ENCODE measurements at places on chromosomes 13 and 19.

DNA sequence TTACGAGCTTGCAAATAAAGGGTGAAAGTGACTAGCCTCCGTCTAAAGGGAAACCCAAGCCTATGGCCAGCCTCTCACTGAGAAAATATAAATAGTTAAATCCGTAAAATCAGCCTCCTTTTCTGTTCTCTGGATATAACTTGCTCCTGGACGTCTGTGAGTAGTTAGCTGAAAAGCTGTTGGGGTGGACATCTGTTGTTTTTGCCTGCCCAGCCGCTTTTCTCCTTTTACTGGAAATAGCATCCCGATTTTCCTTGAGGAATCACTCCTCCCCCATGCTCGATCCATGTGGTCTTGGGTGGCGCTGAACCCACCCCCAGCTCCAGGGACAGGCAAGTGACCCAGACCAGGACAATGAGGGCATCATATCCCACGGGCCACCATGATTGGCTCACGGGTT lies 291.5 kb upstream of the ZNF507 start:
- no peak for DNase-seq

GRCh38 chr19:7074705-7075282 lies 5.3 kb downstream of the ZNF557 start:
- DNase-seq: no peak

GRCh38 chr13:106139377-106139776 lies 396.1 kb downstream of the EFNB2 start:
- no peak for DNase-seq

DNA sequence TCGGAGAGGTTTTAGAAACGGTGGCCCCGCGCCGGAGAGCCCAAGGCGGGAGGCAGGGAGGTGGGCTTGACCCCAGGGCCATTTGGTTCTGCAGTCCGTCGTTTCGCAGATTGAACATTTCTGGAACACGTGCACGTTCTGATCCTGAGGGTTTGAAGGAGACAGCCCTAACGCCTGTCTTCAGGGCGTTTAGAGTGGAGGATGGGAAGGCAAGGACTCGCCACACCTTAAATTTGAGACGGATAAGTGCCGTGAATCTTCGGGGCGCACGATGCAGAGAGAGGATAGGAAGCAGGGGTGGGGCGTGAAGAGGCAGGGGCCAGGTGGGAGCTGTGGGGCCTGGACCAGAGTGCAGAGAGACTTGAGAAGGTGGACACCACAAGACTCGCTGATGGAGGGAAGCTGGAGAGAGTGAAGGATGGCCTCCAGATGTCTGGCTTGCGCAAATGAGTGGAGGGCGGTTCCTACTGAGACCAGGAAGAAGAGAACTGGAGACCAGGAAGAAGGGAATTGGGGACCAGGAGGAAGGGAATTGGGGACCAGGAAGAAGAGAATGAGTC lies 804 bp upstream of the MIER2 start:
- no peak for DNase-seq

DNA sequence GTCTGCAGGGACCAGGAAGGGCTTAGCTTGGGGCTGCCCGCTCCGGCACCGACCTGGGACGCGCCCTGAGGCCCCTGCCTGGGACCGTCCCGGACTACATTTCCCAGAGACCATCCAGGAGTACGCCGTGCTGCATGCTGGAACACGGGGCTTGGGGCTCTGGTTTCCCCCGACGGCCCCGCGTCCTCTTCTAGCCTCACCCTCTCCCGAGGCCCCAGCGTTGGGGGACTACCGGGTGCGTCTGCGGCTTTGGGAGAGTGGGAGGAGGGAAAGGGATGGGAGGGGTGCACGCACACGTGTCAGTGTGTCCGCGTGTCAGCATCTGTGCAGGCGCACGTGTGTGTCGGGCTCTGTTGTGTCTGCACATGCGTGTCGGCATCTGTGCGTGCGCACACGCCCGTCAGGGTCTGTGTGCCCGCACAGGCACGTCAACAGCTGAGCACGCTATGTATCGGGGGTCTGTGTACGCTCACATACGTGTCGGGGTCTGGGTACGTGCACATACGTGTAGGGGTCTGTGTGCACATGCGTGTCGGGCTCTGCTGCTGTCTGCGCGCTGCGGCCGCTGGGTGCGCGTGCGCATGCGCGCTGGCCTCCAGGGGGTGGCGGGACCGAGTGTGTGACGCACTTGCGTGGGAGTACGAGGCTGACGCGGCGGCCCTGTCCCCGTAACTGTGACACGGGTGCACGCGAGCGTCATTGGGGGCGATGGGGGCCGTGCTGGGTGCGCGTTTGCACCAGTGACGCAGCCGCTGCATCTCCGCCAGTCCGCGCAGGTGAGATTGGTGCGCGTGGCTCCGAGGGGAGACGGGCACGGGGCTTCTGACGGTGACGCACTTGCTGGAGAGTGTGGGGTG lies at the start of gene ZNF331:
TSS of gene ZNF331 (plus strand) at position 625 of the 857 bp plus-strand sequence. CDS start 31,232 bp downstream, outside the sequence.
- peak; percentile 79 for DNase-seq

DNA sequence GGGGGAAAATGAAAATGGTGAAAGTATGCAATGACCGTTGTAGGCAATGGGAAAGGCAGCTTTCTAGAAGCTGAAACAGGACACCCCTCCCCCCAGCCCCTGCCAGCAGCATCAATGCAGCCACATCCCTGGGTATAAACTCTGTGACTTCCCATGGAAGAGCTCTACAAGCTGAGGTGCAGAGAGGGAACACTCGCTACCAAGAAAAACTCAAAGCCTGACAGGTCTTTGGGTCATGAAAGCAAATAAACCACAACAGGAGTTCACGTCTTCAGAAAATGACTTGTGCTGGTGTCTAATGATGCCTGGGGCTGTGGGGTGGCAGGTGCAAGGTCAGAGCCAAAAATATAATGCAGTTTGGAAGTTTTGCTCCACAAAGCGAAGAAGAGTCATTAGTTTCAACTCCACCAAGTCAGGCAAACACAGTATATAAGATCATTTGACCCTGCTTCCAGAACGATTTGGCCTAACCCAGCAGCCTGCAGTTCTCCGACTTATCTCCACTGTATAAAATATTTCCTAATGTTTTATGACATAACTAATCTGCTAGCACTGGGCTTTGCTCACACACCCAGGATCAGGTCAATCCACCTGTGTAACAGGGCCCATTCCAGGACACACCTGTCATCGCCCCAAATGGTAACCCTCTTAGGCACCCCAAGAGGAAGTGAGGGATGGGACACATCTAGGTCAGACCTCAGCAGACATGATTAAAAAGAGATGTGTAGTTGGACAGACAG lies 102.1 kb downstream of the IRS2 start:
- DNase-seq: no peak

DNA sequence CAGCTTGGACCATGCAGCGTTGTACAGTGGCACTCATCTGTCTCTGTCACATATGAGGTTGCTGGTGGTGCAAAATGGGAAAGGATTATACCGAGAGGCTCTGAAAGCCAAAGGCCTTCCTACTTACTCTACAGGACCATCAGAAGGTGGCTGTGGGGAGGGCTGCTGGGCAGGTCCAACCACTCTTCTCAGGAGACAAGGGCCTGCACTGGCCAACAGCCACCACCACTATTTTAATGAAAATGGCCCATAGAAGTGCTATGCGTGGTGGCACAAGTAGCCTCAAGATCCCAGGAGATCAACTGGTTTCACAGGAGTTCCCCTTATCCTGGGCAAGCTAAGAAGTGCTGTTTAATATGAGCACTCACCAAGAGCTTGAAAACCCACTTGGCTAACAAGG lies 52.3 kb downstream of the MRPL57 start:
- DNase-seq: no peak

DNA sequence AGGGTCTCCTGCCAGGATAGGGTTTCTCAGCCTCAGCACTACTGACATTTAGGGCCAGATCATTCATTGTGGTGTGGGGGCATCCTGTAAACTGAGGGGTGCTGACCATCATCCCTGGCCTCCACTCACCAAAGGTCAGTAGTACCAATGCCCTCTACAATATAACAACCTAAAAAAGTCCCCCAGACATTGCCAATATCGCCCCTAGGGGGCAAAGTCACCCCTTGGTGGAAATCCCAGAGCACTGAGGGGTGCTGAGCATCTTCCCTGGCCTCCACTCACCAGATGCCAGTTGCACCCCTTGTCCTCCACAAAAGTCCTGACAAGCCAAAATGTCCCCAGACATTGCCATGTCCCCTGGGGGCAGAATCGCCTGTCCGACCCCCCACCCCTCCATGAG lies 21.6 kb downstream of the CPAMD8 start:
- DNase-seq: no peak

DNA sequence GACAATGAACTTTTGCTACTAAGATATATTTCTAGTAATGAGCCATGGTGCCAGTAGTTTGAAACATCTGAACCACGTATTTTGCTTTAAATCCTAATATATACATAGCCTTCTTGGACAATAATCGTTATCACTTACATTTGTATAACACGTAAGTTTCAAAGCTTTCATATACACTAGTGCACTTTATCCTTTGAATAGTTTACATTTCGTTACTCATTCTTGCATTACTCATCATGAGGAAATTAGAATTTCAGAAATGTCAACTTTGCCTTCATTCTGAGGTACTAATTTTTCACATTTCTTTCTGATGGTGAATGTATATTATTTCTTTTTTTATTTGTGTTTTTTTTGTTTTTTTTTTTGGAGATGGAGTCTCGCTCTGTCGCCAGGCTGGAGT lies 5.8 kb downstream of the KBTBD7 start:
- no peak for DNase-seq

- no peak for DNase-seq
Observed at GRCh38 chr19:13914777-13915176, 8.8 kb downstream of the CC2D1A start.

DNA sequence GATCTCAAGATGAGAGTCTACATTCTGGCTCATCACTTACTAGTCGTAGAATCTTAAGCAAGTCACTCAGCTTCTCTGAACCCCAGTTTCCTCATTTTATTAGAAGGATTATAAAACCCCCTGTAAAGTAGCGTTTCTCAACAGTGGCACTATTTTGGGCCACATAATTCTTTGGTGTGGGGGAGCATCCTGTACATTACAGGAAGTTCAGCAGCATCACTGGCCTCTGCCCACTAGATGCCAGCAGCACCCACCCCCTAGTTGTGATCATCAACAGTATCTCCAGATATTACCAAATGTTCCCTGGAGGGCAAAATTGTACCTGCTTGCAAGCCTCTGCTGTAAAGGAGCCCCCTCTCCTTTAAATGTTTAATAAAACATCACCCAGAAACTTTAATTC lies 22.6 kb downstream of the STARD13 start:
- DNase-seq: no peak

DNA sequence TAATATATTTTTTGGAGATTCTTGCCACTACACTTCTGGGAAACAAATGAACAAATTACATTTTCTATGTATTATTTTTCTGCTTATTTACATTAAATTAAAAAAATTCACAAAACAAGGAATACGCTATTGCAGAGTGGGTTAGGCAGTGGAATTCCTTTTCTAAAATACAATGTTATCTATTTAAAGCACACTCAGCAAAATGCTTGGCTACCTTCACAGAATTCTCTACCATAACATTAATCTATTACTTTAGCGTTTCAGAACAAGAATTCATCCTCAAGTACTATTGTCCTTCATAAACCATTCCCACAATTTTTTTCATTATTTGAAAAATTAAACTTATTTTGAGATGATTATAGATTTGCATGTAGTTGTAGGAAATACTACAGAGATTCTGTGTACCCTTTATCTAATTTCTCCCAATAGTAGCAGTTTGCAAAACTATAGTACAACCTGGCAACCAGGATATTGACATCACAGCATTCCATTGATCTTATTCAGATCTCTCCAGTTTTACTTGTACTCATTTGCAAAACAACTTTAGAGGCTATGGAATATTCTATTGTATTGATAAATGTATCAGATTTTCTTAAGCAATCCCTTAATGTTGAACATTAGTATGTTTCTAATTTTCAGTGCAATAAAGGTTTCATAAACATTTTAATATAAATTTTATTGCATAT lies 120.9 kb downstream of the DLEU7 start:
- DNase-seq: no peak

GRCh38 chr13:110819203-110820014 lies 95.5 kb downstream of the ANKRD10 start:
- peak; percentile 79 for DNase-seq

All from mesendoderm (in vitro differentiated cells).